Anterior cingulate cortex (tissue), 58 donors: ENCODE measurements at places on chromosomes 7 and 10.

GRCh38 chr10:23001901-23002516 lies 74.2 kb downstream of the ARMC3 start:
- DNase-seq, result no peak

GRCh38 chr7:19900118-19900517 lies 126.7 kb upstream of the TMEM196 start:
- DNase-seq, result no peak

DNA sequence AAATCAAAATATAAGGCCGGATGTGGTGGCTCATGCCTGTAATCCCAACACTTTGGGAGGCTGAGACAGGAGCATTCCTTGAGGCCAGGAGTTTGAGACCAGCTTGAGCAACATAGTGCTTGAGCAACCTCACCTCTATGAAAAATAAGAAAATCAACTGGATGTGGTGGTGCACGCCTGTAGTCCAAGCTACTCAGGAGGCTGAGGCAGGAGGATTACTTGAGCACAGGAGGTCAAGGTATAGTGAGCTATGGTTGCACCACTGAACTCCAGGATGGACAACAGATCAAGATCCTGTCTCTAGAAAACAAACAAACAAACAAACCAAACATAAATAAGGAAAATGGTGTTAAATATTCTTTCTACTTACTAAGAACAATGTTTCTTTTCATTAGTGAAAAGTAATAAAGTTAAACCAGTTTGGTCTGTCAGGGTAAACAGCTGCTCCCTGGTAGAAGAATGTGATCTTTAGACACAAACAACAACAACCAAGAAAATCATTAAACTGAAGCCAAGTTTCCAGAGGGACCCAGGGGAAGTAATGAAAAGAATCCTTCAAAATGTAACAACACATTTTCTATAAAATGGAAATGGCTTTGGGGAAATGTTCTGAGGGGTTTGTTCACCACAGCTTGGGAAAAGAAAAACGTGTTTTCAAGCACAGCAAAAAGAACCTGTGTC lies 17.5 kb upstream of the BAG3 start:
- no peak for DNase-seq

GRCh38 chr10:23538968-23539367 lies 100.1 kb downstream of the OTUD1 start:
- DNase-seq, result no peak

DNA sequence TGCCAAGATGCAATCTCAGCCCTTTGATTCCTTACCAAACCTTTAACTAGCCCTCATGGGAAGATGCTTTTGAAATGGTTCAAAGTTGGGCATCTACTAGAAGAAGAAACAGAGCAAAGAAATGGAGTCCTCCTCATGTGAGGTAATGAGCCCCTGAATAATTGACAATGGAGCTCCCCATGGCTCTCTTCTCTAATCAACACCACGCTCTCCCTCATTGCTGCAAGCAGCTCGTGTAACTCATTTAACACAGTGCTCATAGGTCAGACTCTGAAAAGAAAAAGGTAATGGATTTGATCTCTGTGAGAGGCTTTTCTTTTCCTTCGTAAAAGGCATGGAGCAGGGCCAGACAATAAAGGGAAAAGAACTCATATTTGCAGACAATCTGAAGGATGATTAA lies 312.8 kb downstream of the PHTF2 start:
- DNase-seq, result no peak

- DNase-seq, result no peak
These were observed 472.8 kb upstream of the ADARB2 start for GRCh38 chr10:2210088-2210487.

DNA sequence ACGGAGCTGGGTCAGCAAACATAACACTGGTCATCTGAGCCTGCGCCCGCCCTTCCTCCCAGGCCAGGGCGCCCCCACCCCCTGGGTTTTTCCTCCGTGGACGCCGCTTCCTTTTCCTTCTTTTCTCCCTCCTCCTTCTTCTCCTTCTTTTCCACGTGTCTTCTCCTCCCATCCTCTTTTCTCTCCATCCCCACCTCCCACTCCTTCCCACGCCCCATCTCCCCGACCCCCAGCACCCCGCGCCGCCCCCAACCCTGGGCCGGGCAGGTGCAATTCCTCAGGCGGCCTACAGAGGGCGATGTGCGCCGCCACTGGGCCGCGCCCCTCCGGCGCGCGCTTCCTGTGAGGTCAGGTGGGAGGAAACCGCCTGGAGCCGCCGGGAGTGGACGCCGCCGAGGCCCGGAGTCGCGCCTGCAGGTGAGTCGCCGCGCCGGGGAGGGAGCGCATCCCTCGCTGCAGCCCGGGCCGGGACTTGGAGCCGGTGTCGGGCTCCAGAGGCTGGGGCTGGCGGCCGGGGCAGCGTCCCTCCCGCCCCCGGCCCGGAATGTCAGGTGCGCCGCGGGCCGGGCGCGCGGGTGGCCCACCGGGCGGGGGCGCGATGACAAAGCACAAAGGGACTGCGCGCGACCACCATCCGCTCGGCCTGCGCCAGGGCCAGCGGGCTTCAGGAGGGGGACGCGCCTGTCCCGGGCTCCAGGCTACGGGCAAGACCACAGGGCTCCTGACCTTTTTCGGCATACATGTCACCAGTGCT lies at the start of gene FAM241B:
Gene FAM241B (plus strand): TSS at position 351 of the 754 bp plus-strand sequence. CDS start 1,497 bp downstream, outside the sequence.
- DNase-seq, result no peak

DNA sequence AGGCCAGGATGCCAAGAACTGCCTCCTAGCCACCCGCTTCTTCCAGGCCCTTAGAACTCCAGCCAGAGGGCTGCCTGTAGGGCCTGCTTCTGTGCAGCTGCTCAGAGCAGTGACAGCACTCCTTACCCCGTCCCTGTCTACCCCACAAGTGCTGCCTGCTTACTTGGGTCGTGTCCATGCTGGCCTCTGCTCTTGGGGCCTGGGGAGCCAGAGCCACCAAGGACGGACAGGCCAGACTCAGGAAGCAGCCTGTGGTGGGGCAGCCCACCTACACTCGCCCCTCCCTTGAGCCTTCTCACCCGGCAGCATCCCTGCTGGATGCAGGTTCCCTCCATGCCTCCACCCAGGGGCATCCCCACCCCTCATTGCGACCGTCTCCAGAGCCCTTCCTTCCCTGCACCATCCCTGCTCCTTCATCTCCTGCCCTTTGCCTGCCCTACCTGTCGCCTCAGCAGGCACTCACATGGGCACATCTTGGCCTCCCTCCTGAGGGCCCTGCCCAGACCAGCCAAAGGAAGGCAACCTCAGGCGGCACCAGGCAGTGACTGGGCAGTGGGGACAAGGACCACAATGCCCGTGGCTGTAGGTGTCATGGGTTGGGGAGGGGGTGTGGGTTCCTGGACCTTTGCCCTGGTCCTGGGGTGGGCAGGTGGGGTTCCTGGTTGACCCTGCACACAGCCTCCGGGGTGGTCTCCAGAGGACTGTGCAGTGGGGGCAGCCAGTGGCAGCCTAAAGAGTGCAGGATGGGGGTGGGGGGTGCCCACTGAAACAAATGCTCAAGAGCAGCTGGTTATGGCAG lies 78.0 kb upstream of the TNS3 start:
- DNase-seq, result no peak

- DNase-seq, result no peak
These were observed 15.5 kb upstream of the CYP51A1 start for GRCh38 chr7:92149736-92150239.

GRCh38 chr10:51950371-51950995 lies 251.1 kb upstream of the CSTF2T start:
- DNase-seq, result no peak

GRCh38 chr10:123607386-123607785 lies 58.8 kb upstream of the GPR26 start:
- DNase-seq, result no peak

- no peak for DNase-seq
These were observed 91.8 kb upstream of the KCNIP2 start for GRCh38 chr10:101935431-101935830.

DNA sequence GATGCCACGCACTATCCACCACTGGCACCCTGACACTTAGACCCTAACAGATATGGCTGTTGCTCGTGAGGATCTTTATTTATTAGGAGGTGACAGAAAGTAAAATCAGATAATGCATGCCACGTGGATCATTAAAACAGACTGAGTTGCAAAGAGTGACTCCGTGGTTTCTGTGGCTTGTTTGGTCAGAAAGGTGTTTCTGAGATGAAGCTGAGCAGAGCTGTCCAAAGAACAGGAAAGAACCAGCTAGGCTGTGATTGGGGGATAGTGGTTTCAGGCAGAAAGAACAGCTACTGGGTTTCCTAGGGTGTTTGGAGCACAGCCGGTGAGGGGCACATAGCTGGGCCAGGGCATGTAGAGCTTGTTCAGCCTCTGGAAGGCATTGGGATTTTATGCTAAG lies 34.4 kb downstream of the CSGALNACT2 start:
- DNase-seq, result no peak

DNA sequence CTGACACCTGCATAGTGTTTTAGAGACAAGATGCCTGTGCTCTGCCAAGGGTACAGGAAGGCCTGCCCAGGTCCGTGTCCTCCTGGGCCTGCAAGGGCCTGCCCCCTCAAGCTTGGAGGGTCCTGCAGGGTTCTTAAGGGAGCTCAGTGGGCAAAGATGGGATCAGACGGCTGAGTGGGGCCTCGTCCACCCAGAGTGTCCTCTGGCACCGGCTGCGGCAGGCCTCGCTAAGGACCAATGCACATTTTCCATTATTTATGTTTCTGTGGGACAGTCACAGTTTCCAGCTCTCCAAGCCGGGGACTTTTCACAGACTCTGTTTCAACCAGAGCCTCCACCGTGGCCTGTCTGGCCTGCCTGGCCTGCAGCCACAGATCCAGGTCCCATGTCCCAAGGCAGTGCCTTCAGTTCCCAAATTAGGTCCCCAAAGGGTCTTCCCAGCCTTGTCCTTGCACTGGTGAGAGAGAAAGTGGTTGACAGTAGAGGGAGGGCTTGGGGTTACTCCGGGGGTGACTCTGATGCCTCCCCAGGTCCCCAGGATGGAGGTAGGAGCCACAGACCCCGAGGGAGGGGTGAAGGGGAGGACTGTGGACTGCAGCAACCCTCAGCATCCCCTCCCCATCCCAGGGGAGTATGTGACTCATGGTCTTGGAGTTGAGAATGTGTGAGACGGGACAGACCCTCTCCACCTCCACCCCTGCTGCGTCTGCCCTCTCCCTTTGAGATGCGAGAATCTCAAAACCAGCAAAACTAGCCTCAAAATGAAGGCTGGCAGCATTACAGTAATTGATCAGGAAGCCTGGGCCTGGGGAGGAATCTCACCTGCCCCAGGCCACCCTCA lies 14.8 kb downstream of the MYL10 start:
- no peak for DNase-seq

GRCh38 chr10:58385784-58386112 lies 538 bp downstream of the TFAM start:
- peak; percentile 23 for DNase-seq

DNA sequence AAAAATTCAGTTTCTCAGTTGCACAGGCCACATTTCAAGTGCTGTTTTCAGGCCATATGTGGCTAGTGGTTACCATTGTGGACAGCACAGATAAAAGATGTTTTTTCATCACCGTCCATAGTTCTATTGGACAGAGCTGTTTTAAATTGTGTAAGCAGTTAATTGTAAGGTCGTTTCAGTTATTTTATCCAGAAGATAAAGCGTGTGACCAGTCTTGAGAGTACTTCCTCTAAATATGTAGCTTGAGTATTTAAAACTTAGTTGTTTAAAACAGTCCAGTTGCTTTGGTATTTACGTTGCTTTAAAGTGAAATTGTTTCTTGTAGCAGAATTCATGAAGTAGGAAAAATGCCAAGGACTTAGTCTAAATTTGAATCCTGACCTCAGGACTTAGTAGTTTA lies 66.9 kb downstream of the ZNRF2 start:
- no peak for DNase-seq

GRCh38 chr10:69375307-69376151 lies 41.2 kb downstream of the TACR2 start:
- DNase-seq, result peak; percentile 67

- no peak for DNase-seq
These were observed 59.7 kb downstream of the HIPK2 start for GRCh38 chr7:139718141-139718540.

- DNase-seq, result peak; percentile 79
These were observed 237.2 kb upstream of the KAT6B start for GRCh38 chr10:74589226-74589673.

DNA sequence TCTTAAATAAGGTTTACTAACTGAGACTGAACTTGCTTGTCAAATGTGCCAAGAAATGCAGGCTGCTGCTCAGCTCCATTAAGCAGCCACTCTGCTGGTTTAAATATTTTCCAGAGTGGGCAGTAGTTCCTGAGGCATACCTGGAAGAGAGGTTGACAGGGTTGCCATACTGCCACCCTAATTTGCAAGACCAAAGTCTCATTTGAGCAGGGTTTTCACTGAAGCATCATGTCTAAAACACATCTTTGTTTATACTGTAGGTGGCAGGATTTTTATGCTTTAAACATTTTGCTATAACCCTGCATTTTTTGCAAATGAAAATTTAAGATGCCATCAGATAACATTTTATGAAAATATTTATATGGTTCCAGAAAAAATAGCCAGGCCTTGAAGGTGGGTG lies 618.0 kb upstream of the LRRTM3 start:
- DNase-seq, result no peak

GRCh38 chr7:121449329-121449728 lies 53.2 kb upstream of the FAM3C start:
- DNase-seq, result no peak

DNA sequence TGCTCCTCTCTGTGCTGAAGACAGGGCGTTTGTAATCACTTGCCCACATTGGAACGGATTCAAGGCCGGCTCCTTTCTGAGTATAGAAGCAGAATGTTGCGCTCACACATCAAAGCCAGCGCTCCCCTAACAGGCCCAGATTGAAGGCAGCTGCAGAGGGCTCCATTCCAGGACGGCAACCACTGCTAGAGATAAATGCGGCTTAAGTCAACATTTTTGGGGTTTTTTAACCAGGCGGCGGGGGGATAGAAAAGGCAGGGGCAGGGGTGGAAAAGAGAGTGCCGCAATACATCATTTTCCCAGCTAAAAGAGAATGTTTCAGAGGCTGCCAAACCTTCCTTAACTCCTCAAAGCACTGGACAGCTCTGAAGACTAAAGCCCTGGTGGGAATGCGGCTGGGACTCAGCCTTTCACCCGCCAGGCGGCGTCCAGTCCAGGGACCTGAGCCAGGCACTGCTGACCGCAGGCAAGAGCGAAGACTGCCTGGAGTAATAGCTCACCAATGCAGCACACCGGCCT lies 189.6 kb downstream of the TNS3 start:
- no peak for DNase-seq

DNA sequence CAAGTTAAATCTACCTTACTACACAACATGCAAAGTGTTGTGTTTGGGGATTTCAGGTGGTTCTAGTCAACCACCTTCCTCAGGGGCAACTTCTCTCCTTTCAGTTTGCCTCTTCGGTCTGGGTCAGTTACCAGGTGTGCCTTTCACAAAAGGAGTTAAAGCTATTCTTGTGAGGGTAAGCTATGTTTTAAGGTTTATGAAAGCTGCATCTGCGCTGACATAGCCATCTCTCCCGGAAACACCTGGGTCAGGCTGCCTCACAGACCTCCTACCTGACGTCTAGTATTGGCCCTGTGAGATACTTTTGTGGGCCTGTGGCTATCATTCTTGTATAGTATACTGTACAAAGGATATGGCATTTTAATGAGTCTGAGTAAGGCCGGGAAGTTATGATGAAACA lies 67.7 kb upstream of the ITGA8 start:
- no peak for DNase-seq
